Posterior vena cava (tissue), 2 donors: ENCODE measurements at places on chromosomes 3 and 15.

DNA sequence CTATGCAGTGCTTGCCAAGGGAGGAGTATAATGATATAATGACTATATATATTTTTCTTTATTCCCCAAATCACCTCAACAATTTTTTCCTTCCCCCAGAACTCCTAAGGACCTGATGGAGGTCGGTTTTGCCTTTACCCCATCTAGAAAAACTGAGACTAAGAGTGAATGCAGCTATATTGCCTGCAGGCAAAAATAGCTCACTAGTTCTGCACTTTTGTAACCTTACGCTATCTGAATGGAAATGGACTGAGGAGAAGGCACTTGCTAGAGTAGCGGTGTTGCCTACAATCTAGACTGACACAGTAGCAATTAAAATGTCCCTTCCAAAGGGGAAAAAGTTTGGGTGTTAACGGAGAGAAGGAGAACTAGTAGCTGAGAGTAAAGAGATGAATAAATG lies 379.5 kb upstream of the SEMA6D start:
- no peak for DNase-seq

DNA sequence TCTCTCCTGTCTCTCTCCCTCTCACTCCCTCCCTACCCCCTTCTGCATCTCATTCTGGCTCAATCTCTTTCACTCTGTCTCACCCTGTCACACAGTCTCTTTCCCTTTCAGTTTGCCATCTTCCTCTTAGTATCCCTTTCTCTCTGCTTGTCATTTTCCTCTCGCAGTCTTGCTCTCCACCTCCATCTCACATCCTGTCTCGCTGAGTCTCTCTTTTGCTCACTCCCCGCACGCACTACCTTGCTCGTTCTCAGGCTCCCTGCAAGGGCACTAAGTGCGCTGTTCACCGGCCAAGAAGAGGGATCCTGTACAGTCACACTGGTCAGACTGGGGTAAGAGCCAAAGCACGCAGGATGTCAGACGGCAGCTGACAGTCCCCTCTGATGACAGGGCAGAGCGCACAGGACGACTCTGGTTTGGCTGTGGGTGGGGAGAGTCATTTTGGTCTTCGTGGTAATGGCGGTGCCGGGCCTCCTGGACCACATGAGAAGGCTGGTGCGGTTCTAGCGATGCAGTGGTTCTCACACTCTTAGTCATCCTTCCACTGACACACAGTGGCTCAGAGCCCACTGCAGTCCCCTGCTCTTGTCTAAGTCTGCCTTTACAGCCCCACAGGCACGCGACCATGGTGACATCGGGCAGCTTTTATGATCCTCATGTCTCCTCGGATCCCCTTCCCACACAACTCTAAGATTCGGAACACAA lies 356.8 kb downstream of the FOXP1 start:
- DNase-seq: peak; percentile 84

DNA sequence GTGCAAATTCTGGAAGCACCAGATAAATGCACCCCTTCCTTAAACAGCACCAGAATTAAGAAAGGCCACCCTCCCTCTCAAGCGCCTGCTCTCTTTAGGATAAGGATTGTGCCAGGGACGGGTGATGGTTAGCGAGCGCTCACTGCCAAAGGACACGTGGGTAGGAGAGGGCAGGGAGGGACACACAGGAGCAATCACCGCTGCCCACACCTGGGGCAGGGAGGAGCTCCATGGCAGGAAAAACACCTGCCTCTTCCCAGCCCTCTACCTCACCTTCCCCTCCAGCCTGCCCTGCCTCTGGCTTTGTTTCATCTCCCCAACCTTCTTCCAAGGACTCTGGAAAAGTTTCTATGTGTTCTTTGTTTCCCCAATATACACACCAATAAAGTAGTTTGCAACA lies 7.3 kb upstream of the SPATA12 start:
- DNase-seq: no peak

GRCh38 chr3:65617787-65618186 lies 420.9 kb downstream of the MAGI1 start:
- DNase-seq: no peak

- DNase-seq: peak; percentile 92
These were observed 680 bp downstream of the GOLIM4 start for GRCh38 chr3:168094877-168095610.

DNA sequence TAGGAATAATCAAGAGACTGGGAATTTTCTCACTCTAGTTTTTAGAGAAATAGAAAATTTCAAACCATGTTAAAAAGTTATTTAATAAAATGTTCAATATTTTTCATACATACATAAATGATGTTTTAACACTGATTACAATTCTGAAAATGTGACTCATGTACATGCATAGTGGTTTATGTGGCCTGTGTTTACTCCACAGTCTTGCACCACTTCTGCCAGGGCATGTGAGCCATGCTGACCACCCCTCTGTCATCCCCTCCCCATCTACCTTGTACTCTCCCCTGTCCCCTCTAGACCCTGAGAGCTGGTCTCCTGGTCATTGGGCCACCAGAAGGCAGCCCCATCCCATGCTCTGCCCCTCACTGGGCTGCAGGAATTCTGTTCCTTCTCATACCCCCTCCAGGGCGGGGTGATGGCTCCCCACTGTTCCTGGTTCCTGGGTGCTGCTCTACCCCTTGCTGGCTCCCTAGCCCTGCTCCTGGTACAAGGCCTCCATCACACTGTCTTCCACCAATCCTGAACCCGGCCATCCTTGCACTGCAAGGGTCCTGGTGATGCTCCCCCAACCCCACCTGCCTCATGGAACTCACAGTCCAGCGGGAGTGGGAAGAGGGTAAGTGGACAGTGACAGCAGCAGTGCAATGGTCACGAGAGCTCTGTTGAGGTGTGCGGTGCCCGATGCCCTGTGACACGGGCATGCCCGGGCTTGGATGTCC lies 24.2 kb upstream of the SLC41A3 start:
- DNase-seq: peak; percentile 72

GRCh38 chr3:52721730-52722008 lies 15.8 kb downstream of the SPCS1 start:
- no peak for DNase-seq

DNA sequence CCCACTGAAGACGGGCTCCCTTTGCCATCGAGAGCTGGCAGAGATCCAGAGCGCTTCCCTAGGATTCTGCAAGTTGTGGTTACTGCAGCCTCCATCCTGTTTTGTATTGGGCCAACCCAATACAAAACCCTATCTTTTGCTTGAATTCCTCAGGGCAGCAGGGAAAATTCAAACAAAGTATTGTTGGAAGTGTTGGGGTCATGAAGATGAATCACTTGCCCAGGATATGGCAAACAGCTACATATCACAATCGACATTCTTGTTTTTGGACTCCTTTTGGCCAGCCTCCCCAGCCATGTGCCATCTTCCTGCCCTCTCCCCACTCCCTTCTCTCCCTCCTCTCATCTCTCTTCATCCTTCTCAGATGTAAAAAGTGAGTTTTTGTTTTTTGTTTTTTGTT lies 100.0 kb upstream of the TRIM42 start:
- DNase-seq: no peak

GRCh38 chr3:28218071-28218916 lies 23.1 kb upstream of the CMC1 start:
- no peak for DNase-seq

DNA sequence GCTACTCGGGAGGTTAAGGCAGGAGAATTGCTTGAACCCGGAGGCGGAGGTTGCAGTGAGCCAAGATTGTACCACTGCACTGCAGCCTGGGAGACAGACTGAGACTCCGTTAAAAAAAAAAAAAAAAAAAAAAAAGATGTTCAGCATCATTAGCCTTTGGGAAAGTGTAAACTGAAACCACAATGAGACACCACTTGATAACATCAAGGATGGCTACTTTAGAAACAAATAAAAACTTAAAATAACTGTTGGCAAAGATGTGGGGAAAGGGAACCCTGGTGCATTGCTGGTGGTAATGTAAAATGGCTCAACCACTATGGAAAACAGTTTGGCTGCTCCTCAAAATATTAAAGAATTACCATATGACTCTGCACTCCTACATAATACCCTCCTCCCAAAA lies 1.9 kb downstream of the LEO1 start:
- DNase-seq: no peak

DNA sequence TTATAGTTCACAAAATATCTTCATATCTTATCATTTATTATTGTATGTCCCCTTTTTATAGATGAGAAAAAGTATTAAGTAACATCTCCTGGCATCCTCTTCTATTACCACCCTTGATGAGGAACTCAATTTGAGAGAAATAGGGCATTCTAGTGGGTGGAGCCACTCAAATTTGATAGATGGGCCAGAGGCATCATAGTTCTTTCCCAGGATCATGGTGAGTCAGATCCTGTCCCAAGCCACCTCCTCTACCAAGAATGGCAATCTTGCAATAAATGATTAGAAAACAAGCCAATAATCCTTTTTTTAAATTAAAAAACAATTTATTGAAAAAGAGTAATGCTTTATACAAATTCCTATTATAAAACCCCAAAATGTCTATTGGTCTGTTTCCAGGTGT lies 16.8 kb downstream of the CLDN1 start:
- no peak for DNase-seq

GRCh38 chr3:121979246-121979645 lies 42.8 kb downstream of the ILDR1 start:
- DNase-seq: no peak

DNA sequence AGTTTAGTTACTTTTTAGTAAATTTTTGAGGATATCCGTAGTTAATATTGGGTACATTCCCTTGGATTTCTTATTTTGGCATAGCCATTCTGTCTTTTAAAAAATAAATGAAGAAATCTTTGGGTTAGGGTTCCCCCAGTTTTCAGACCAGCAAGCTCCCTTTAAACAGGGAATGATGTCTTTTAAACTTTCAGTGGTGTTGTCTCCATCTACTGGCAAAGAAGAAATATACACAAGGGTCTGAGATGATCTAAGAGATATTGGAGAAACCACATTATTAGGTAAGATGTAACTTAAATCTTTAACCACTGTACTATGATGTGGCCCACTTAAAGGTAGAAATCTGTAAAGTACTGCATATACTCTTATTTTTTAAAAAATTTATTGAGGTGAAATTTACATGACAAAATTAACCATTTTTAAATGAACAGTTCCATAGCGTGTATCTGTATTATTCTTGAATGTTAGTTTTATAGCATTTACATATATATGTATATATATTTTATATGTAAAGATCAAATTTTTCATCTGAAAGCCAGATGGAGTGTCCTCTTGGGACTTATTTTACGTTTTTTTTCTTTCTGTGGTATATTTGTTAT lies 35.1 kb upstream of the EIF3J start:
- DNase-seq: no peak

DNA sequence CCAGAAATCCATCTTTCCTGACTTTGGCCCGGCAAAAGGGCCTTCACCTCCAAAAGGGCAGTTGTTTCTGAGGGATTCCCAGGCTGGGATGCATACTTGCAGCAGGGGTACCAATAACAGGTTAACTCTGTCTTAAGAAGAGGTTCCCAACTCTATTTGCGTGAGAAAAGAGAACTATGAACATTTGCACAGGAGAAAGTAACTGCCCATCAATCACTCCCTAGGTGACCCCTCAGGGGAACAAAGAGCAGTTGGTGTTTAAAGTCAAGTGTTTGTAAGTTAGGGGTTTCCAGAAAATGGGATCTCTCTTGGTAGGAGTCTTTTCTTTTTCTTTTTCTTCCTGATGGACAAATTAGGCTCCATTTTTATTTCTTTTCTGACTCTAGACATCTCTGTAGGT lies 97.3 kb downstream of the EPHB1 start:
- no peak for DNase-seq

GRCh38 chr3:128590948-128591347 lies 59.7 kb downstream of the RPN1 start:
- no peak for DNase-seq

- no peak for DNase-seq
These were observed 226.3 kb downstream of the MCTP2 start for GRCh38 chr15:94457661-94458060.

- no peak for DNase-seq
These were observed 155.1 kb upstream of the FRMD4B start for GRCh38 chr3:69540706-69541581.

DNA sequence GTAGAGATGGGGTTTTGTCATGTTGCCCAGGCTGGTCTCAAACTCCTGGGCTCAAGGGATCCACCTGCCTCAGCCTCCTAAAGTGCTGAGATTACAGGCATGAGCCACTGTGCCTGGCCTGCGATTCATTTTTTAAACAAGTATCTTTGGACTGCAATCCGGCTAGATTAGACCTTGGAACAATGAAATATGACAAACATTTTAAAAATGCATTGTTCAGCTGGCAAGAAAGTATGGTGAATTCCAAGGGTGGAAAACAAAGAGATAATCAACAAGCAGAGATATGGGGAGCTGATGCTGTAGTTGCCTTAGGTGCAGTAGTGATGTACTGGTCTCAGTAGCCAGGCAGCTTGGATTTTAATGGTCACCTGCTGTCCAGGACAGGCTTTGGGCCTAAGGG lies 95.8 kb upstream of the GOLGA8J start:
- DNase-seq: no peak

DNA sequence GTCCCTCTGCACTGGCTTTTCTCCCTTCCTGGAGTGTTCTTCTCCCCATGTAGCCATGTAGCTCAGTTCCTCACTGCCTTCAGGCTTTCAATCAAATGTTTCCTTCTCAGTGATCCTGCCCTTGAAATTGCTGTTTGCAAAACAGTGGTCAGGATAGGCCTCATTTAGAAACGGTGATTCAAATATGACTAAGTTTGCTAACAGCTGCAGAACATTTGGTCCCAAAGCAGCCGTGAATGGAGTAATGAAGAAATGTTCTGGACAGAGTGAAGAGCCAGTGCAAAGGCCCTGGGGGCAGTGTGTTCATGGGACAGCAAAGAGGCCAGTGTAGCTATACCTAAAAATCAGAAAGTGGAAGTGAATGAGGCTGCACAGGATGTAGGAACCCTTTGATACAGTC lies 223.4 kb downstream of the FEZF2 start:
- DNase-seq: no peak

DNA sequence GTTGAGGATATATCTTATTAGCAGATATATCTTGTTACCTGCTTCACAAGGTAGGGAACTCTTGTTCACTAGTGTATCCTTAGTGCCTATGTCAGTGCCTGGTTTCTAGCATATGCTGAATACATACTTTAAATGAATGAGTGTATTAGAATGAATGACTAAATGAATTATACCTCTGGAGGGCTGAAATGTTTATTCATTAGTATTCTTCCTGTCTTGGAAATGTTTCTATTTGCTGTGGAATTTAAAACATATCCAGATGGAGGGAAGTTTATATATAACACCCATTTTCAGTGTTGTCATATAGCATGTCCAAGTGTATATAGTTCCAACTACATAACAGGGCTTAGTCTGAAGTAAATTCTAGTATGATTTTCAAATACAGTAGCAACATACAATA lies 581.5 kb downstream of the TBL1XR1 start:
- no peak for DNase-seq
